ENCODE measurements at places on chromosomes 7 and 10. TPM values are rescaled to one million over a fixed set of nuclear protein-coding genes. Genes with fewer than 3 reads are reported as not detected.

PDK4 gene
- 22.0 TPM for total RNA-seq

NUTM2A gene
- total RNA-seq = 0.09 TPM

MYL7 gene
- total RNA-seq = not detected

SLC37A3 gene
- total RNA-seq = 30.2 TPM

HMX2 gene
- 0.15 TPM for total RNA-seq

SLC18A2 gene
- not detected for total RNA-seq

All from A549 treated with RU486 at 1 μM for 4 hours (cell line).